ACHN (cell line): ENCODE measurements at places on chromosomes 7 and 10.

DNA sequence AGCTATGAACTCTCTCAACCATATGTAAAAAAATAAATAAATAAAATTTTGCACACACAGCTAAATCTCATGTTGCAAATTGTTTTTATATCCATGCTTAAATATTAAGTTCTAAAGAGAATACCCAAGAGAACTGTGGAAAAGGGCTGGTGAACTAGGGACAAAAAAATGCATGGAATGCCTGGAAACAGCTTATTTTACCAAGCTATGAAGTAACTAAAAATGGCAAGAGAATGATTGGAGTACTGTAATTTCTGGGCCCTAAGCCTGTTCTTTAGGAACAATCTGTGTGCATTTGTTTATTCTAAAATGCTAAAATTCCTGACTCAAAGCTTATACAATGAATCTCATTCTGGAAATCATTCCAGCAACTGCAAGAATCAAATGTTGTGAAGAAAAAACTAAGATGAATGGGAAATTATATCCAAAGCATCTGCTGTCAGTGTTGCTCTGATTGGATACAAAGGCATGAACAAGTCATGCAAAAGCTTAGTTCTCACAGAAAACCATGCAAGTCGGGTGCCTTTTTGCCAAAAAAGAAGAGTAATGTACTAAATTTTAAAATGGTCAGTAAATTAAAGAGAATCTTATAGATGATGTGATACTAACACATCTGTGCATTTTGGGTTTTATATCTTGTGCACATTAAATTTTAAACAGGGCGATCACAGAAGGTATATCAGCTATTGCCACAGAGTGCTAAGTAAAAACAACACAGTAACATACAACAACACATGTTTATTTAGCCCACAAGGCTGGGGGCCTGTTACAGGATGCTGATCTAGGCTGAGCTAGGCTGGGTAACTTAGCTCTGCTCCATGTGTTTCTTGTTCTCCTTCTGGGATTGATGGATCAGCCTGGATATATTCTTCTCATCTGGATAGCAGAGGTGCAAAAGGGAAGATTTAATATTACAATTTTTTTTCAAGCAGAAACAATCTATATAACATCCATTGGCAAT, 453.5 kb upstream of the SEMA3A start:
- DNase-seq: peak; percentile 72

DNA sequence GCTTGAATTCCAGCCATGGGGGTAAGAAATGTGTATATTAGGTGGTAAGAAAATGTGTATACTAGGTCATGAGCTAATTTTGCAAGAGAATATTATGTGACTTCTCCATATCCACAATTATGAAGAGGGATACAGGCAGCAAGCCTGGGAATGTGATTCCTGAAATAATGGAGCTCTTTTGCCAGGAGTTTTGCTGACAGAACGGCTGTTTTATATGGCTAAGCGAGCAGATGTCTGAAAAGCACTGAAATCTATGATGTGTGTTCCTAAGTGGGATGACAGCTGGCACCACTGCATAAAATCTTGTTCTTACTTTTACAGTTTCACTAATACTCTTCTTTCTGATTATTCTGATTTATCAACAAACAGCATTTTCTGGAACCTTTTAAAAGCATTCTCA, 386.0 kb upstream of the HPS1 start:
- no peak for DNase-seq

- no peak for DNase-seq
Measured at GRCh38 chr7:157615101-157615817, 278.5 kb downstream of the DNAJB6 start.

DNA sequence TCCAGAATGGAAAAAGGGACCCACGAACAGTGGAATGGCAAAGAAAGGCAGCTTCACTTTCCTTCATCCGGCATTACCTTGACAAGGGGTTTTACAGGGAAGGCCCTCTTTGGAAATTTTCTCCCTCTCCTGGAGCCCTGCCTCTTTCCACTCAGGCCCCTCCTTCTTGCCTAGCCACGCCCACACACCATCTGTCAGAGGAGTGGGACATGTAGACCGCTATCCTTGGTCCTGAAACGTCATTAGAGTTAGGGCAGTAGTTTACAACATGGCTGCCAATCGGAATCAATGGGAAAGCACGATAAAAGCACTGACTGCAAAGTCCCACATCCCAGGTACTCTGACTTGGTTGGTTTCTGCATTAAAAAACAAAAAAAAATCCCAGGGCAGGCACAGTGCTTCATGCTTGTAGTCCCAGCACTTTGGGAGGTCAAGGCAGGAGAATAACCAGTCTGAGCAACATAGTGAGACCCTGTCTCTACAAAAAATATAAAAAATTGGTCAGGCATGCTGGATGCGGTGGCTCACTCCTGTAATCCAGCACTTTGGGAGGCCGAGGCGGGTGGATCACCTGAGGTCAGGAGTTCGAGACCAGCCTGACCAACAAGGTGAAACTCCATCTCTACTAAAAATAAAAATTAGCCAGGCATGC, 96.4 kb downstream of the MARCHF5 start:
- DNase-seq: peak; percentile 81

DNA sequence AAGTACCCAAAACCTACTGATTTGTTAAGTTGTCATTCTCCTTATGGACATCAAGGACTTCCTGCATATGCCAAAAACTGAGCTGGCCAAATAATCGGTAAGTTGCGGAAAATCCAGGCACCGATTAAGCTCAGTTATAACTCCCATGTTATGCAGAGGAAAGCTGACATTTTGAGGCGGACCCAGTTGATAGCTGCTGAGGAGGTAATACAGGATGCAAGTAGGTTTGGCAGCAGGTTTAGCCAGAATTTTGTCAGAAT, 725.1 kb upstream of the GALNT17 start:
- no peak for DNase-seq

- no peak for DNase-seq
Measured at GRCh38 chr10:95832216-95833041, 75.3 kb upstream of the CC2D2B start.

DNA sequence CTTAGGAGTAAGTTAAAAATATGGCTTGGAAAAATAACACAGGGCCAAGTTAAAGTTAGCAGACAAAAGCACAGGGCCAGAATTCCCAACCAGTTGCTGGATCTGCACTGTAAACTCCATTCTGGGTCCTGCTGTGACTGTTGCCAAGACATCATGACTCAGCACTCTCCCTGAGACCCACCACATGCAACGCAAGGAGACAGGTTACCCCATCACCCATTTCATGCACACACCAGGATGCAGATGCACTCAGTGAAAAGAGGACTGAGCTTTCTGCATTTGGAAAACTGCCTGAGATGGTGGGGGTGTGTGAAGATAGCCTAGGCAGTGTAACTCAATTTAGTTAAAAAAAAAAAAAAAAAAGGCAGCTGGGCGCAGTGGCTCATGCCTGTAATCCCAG, 97.6 kb upstream of the ZNF438 start:
- DNase-seq: no peak

DNA sequence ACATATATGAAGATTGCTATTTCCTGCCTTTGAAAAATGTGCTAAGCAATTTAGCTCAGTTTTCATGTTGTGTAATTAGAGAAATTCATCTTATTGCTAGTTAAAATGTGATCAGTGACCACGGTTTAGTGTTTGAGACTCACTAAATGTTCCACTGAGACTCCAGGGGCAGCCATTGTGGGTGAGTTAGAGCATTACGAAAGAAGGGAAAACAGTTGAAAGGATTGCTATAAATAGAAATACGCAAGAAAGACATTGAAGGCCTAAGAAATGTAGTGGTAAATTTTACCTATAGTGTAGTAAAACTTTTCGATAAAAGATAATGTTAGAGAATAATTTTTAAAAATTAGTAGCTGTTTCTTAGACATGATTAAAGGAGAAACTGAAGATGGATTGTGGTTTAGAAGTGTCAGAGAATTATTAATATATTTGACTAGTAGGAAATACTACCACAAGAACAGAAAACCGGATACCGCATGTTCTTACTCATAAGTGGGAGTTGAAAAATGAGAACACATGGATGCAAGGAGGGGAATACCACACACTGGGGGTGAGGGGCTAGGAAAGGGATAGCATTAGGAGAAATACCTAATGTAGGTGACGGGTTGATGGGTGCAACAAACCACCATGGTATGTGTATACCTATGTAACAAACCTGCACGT, 394.5 kb downstream of the SEMA3D start:
- no peak for DNase-seq

GRCh38 chr10:53458007-53458406, 685.4 kb upstream of the MBL2 start:
- no peak for DNase-seq

GRCh38 chr10:12790270-12790669, 211.2 kb downstream of the CCDC3 start:
- no peak for DNase-seq

DNA sequence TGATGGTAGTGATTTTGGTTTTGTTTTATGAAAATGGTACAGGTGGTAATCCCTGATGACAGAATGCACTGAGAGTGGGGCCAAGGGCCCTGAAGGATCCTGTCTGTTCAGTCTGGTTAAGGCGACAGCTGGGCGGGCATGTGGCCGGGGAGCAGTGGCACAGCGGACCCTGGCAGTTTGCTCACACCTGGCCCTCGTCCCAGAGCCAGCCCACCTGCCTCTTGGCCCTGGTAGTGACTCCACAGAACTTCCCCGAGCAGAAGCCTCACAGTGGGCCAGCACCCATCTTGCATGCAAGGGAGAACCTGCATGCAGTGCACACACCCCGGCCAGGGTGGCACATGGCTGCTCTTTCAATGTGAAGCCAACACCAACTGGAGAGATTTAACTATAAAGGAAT, 82.8 kb downstream of the ALOX5 start:
- DNase-seq: no peak

- no peak for DNase-seq
Measured at GRCh38 chr7:116071629-116072028, 41.1 kb upstream of the TFEC start.

- no peak for DNase-seq
Measured at GRCh38 chr7:3294432-3295100, 6.5 kb upstream of the SDK1 start.

DNA sequence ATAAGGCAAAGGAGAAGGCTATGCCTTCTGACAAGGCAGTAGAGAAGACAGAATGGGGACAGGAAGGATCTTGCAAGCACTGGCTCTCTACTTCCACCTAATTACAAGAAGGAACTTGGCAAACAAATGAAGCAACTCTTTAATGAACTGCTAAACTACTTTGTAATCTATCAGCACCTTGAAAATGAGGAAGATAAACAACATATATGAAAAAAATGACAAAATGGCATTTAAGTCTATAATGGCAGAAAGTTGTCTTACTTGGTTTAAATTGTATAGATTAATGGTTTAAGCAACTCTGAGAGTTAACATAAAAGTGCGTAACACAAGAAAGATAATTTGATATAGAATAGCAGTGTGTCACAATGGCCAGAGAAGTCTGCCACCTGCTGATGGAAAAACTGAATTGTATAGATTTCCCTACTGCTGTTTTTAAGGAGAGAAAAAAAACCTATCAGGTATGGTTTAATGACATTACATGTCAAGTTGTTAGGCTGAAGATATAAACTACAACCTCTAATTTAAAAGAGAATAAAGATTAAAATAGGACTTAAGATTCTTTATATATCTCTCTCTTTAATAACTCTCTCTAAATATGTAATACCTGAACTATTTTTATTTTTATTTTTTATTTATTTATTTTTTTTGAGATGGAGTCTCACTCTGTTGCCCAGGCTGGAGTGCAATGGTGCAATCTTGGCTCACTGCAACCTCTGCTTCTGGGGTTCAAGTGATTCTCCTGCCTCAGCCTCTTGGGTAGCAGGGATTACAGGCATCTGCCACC, 11.8 kb downstream of the NT5C3A start:
- DNase-seq: peak; percentile 72
